ENCODE measurements at places on chromosomes 7 and 10.

- DNase-seq, result no peak
These were observed 67.3 kb downstream of the AFAP1L2 start for GRCh38 chr10:114336823-114337509.

- DNase-seq, result no peak
These were observed 58.8 kb upstream of the GAD2 start for GRCh38 chr10:26157734-26158133.

DNA sequence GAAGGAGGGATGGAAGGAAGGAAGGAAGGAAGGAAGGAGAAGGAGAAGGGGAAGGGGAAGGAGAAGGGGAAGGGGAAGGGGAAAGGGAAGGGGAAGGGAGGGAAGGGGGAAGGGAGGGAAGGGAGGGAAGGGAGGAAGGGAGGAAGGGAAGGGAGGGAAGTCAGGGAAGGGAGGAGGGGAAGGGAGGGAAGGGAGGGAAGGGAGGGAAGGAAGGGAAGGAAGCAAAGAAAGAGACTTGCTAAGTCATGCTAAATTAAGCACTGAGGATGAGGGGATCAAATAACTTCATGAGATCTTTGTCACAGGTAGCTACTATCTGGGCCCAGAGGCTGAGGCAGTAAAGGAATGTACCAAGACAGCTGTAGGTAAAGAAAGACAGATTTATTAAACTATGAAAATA is 116.4 kb downstream of the TRIL start:
- no peak for DNase-seq

GRCh38 chr10:108578258-108578657 is 1345.1 kb downstream of the XPNPEP1 start:
- DNase-seq, result no peak

GRCh38 chr7:155377838-155378579 is 79.9 kb upstream of the EN2 start:
- DNase-seq, result no peak

- no peak for DNase-seq
These were observed 73.2 kb downstream of the WNT2 start for GRCh38 chr7:117249696-117250095.

DNA sequence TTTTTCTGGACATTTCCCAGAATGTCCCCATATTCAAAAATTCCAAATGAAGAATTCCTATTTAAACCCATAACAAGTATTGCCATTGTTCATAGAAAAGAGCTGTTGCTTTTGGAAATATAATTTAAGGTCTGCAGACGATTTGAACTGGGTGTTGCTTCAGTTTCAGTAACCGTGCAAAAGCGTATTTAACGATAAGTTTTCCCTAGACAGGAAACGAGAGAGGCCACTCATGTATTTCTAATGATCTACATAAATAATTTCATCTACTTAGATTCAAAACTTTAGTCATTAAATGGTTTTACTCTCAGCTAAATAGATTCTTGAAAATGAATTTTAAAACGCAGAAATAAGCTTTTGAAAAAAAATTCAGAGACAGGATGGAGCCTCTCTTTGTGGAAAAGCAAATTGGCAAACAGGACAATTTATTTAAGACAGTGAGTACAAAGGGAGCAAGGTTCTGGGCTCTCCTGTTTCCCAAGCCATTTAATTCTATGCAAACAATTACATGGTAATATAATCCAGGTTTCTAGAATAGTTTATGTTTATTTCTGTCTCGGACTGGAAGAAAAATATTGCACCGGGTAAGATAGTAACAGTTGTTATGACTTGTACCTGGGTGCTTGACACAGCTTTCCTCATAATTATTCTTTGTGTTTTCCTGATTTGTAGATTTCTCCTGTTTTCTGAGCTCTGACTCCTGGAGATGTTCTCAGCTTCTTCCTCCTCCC is 263.0 kb downstream of the BAMBI start:
- DNase-seq, result no peak

- no peak for DNase-seq
These were observed 70.3 kb downstream of the C10orf143 start for GRCh38 chr10:130040351-130040750.

- DNase-seq, result no peak
These were observed 42.1 kb upstream of the PLXNA4 start for GRCh38 chr7:132618271-132618955.

DNA sequence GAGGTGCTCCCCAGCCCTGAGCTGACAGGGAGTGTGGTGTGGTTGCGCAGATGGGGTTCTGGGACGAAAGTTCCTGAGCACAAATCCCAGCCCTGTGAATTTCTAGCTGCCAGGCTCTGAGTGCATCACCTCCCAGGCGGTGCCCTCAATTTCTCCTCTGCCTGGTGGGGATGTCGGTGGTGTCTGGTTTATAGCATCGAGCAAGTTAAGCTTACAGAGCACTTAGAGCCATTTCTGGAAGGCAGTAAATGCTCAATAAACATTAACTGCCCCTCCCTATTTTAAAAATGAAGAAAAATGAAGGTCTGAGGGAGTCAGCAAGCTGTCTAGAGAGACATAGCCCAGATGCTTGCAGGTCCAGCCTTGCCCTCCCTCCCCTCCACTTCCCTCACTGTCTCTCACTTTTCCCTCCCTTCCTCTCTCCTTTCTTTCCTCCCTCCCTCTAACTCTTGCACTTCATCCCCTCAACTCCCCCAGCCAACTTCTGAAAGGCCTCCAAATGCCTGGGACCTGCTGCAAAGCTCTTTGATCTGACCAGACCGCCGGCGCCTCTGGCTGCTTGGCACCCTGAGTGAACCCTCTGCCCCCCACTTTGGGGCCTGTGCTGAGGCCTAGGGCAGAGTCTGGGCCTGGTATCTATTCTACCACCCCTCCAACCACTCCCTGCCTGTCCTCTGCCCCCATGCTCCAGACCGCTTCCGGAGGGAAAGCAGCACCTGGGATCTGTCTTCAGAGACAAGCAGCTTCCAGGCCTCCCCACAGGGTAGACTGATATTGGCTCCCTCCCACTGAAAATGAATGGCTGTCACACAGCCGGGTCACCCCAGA is 438.3 kb downstream of the RPS24 start:
- DNase-seq, result no peak

- no peak for DNase-seq
These were observed 105.8 kb downstream of the HIPK2 start for GRCh38 chr7:139671967-139672366.

DNA sequence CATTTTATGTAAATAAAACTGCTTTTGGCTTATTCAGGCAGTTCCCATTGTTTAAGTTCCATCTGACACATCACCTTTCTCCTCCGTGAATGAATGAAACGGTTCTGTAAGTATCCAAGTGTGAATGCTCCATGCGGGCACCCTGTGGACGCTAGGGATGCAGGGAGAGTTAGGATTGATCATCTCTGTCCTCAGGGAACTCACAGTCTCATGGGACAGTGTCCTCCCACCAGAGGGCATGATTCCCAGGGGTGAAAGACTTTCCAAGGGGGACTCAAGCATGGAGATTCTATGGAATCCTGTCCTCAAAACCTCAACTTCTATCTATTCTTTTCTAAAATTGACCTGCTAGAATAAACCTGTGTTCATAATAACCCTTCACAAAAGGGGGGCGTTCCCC is 98.8 kb downstream of the HECW1 start:
- DNase-seq, result no peak

GRCh38 chr7:22651036-22651435 is 76.0 kb upstream of the IL6 start:
- no peak for DNase-seq

Measured in central memory CD4-positive, alpha-beta T cell (primary cell).